ENCODE measurements at places on chromosomes 2 and 18.

- DNase-seq: no peak
Observed at GRCh38 chr18:3605954-3606443, 156.0 kb downstream of the TGIF1 start.

DNA sequence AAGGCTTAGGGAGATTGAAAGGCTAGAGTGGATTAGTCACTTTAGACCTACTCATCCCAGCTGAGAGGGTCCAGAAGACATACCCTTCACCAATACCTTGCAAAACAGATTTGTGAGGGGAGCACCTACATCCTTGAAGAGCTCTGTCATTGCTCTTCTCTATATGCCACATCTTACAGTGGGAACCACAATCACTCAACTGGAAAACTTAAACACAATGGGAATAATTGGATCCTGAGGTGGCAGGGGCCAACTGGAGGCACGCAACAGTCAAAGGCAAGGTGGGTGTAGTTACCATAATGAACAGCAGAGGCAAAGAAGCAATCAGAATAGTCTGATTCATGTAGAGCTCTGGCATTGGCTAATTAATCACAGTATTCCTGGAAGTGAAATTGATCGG, 35.4 kb downstream of the PDE1A start:
- DNase-seq: no peak

GRCh38 chr2:224029876-224030275, 9.2 kb downstream of the SERPINE2 start:
- no peak for DNase-seq

DNA sequence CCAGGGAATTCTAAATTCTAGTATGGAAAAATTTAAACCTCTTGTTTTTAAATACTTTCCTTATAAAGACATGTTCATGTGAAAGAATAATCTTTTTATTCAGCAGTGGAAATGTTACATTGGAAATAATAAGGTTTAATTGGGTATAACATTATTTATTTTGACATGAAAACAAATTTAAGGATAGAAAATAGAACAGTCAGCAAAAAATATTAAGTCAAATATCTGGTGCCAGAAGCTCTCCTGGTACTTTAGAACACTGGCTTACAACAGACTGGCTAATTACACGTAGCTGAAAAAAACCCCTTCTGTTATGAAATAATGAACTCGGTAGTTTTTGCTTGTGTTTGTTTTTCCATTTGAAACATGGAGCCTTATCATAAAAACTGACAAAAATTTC, 447.9 kb downstream of the DSEL start:
- no peak for DNase-seq

GRCh38 chr2:51559026-51559425, 527.1 kb upstream of the NRXN1 start:
- no peak for DNase-seq
